ENCODE measurements at places on chromosomes 5 and 9. TPM values are rescaled to one million over a fixed set of nuclear protein-coding genes. Genes with fewer than 3 reads are reported as not detected.

DNA sequence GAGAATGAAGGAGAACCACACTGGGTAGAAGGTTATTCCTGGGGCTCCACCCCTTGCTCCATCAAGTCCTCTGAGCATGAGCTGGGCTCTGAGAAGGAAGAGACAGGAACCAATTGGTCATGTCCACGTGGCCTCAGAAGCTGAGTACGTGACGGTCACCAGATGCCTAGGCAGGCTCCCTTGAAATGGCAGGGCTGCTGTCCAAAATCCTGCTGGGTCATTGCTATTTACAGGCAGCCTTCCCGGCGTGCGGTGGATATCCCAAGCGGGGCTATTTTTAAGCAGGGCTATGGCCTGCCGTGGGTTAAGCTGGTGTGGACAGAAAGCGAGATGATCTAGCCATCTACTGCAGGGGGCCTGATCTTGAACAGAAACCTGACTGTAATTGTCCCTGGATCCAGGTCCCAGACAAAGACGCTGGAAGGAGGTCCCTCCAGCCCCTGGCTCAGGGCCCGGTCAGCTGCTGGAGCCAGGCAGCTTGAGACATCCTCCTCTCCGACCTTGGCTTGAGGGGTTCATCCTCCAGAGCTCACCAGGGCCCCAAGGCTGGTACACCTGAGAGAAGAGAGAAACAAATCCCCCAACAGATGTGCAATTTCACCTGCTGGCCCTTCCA is 550 bp upstream of the CKMT2 start:
- DNase-seq = peak; percentile 67

DNA sequence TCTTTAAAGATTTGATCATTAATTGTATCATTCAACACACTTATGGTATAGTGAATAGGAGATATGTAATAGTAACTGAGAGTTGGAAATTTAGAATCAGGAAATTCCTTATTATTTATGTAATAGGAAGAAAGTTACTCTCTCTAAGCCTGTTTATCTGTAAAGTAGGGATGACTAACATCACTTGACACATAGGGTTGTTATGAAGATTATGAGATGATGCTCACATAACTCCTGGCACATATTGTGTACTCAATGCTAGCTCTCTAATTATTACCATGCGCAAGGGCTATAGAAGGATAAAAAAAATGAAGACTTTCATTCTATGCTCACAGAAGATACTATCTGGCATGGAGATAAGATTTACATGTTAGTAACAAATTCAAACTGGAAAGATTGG is 149.9 kb downstream of the ISOC1 start:
- DNase-seq = peak; percentile 60

GRCh38 chr9:87653941-87654340 is 72.0 kb upstream of the CTSL start:
- DNase-seq = no peak

DNA sequence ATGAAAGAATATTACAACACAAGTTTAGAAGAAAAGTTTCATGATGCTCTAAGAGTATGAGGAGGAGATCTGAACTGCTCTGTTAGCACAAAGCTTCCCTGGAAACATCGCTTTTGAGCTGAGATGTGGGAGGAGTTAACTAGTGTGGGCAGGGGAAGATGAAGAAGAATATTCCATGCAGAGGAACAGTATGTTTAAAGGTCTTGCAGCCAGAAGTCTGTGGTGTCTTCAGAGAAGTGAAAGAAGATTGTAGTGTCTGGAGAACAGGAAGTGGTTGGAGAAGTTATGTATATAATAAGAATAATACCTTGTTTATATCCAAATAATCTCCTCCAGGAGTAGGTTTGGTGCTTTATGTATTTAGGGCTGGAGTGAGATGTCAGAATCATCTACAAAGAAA is 406.7 kb downstream of the MAN2A1 start:
- peak; percentile 12 for DNase-seq

- no peak for DNase-seq
Measured at GRCh38 chr5:52010454-52010853, 627.2 kb downstream of the ISL1 start.

AGXT2 gene
- total RNA-seq = under 0.01 TPM

- no peak for DNase-seq
Measured at GRCh38 chr5:107951309-107951708, 280.6 kb upstream of the EFNA5 start.

Data from fibroblast of villous mesenchyme (primary cell).